ENCODE measurements at places on chromosomes 7 and 10.

GRCh38 chr7:115600207-115600606 is 430.4 kb downstream of the TFEC start:
- no peak for DNase-seq

DNA sequence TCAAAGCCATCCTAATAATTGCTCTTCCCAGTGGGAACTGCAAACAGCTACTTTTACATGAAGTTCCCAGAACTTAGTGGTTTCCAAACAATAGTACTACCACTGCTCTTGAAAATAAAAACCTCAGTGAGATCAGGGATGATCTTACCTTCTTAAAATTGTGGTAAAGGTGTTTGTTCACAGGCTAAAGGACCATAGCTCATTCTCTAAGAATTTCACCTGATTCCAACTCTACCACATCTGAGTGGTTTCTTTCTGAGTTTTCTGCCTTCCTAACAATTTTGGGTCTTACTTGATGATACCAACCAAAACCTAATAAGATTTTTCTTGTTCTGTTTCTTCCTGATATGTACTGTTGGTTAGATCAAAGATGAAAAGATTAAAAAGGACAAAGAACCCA is 45.6 kb upstream of the AGBL3 start:
- no peak for DNase-seq

- no peak for DNase-seq
These were observed 91.2 kb downstream of the KAT6B start for GRCh38 chr10:74917481-74918077.

GRCh38 chr10:127790066-127790624 is 53.2 kb downstream of the FOXI2 start:
- DNase-seq, result peak; percentile 9

- DNase-seq, result no peak
These were observed 153.6 kb downstream of the CELF2 start for GRCh38 chr10:11170993-11171851.

DNA sequence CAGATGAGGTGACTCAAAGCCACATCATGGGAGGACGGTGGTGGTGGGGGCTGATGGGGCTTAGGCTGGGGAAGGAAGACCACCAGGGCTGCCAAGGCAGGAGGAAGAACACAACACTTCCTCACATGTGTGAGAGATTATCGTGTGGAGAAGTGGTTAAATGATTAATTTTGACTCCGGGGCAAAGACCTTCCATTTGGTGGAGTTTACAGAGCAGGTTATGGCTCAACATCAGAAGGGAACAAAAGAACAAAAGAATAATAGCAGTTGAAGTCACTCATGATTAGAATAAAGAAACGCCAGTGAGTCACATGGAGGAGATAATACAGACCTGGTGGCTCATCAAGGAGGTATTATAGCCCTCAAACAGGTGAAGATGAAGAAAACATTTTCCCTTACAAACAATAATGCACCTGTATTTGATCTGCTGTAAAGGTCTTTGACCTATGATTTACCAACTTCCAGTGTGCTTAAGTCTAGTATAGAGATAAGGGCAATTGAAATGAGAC is 170.1 kb downstream of the PKD1L1 start:
- DNase-seq, result no peak

Measured in KG1 (cell line).